ENCODE measurements at places on chromosomes 16 and 17.
A peak's percentile ranks its signal among the peaks of the same experiment; 100 is the strongest.

- peak; percentile 24 for DNase-seq
These were observed 30.8 kb downstream of the FA2H start for GRCh38 chr16:74743668-74744299.

DNA sequence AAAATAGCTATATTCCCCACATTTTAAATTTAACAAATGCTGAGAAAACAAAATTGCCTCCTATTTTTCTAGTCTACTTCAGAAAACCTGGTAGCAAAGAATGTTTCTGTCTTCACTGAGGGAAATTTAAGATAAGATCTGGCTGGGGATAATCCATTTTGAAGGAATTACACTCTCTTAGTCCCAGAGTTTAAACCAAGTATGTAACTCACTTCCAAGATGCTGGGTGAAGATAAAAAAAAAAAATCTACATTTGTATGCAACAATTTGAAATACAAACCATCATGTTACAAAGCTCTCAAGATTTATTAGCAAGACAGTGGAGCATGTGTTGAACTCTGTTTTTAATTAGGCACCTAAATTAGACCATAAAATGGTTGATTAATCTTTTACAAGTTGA, 5.7 kb downstream of the HS3ST3B1 start:
- DNase-seq: peak; percentile 64

DNA sequence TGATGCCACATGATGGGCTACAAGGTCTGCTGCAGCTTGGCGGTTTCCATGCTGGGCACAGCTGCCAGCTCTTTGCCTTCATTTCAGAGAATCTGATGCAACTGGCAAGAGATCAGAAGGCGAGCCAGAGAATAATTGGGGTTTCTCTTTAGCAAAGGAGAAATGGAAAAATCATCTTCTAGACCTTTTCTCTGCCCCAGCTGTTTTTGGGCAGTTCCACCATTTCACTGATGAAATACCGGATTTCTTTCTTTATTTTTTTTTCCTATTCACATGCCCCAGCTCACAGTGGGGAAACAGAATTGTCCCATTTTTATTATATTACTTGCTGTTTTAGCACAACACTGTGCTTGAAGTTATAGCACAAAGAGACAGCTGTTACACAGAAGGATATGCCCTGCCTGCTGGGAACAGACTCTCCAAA, 439.3 kb upstream of the GOT2 start:
- no peak for DNase-seq

DNA sequence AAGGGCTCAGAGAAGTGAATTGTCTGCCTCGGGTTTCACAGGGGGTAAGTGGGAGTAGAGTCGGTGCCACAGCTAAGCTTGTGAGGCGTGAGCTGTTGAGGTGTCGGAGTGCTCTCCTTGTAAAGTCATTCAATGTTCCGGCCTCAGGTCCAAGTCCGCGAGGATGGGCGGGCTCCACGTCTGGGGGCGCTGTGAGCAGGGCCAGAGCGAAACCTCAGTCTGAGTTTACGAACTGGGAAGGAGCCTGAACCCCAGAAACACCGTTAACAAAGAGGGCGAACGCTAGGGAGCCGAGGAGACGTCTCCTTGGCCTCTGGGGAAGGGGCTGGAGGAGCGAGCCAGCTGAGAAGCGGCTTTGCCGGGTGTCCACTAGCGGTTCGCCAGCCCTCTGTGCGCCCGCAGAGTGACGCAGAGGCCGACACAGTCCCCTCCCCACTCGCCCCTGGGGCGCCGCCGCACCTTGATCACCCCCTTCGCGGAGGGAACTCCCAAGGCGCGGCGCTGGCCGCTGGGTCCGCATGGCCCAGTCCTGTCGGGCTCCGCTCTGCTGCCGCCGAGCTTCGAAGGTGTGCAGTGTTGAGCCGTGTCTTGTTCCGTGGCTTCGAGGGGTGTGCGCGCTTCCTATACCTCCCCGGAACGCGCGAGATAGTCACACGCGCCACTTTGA, 4.9 kb downstream of the IRX3 start:
- no peak for DNase-seq

DNA sequence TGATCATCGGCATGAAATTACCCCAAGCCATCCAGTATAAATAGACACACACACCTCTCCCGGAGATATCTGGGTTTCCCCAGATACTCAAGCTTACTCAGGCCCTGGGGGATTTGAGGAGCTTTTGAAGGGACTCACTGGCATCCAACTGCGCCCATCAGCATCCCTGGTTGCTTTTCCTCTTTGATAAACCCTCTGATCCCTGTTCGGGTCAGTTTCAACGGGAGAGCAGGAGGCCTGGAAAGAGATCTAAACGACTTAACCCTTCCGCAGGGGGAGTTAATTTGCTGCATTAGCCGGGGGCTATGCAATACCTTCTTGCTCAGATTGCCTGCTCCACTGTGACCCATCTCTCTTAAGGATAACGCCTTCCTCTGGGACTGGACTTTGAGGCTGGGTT, 76.6 kb downstream of the MAF start:
- DNase-seq: no peak

- DNase-seq: no peak
These were observed 148.3 kb downstream of the CDH8 start for GRCh38 chr16:61887903-61888302.

GRCh38 chr16:12265108-12265507, 288.6 kb downstream of the SNX29 start:
- no peak for DNase-seq

GRCh38 chr16:17067882-17068281, 402.9 kb downstream of the XYLT1 start:
- no peak for DNase-seq

- DNase-seq: no peak
These were observed 107.6 kb downstream of the BANP start for GRCh38 chr16:88058817-88059216.

GRCh38 chr17:10197362-10197720, 1.1 kb downstream of the GAS7 start:
- no peak for DNase-seq

- peak; percentile 96 for DNase-seq
These were observed 1.4 kb upstream of the PLEKHH3 start for GRCh38 chr17:42677921-42678781.

GRCh38 chr16:52209227-52209626, 337.7 kb downstream of the TOX3 start:
- no peak for DNase-seq

GRCh38 chr17:57033296-57033695, 51.8 kb upstream of the AKAP1 start:
- no peak for DNase-seq

DNA sequence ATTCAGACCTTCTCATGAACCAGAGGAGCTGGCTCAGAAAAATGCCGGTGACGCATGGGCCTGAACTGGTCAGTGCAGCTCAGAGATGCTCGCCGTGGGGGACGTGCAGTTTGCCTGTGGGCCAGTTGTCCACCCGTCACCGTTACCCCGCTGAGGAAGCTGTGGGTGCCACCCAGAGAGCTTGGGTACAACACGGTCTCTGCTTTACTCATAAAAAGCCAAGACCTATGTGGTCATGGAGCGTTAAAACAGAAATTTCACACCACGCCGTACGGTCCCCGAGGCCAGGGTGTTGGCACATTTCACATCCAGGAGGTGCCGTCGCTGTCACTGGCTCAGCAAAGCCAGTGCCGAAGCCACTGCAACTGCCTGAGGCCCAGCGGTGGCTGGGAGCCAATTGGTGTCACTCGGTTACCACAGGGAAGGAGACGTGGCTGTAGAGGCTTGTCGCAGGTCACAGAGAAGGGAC, 120.9 kb downstream of the METRNL start:
- no peak for DNase-seq

DNA sequence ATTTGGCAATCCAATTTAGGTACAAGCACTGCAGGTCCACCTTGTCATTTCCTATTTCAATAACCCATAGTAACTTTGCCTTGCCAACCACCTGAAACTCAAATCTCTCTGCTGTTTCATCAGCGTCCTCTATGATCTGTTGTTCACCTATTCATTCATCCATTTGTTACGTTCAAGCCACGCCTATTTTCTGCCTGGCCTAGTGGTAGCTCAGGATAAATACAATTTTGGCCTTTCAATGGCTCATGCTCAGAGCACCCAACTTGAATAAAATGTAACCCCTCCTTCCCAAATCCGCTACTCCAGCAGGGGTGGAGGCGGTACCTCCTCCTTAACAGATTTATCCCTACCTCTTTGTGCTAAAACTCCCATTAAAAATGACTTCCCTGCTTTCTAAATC, 3.6 kb upstream of the FBXO47 start:
- peak; percentile 29 for DNase-seq

GRCh38 chr16:19527161-19527560, 3.4 kb downstream of the CCP110 start:
- no peak for DNase-seq

- DNase-seq: peak; percentile 24
These were observed 72.3 kb downstream of the CDK5R1 start for GRCh38 chr17:32558997-32559650.

GRCh38 chr17:63754046-63754445, 12.4 kb upstream of the STRADA start:
- DNase-seq: no peak

Data from NCI-H82 (cell line).